Hypothalamus (tissue), 51 donors: ENCODE measurements at places on chromosomes 1 and 21.

DNA sequence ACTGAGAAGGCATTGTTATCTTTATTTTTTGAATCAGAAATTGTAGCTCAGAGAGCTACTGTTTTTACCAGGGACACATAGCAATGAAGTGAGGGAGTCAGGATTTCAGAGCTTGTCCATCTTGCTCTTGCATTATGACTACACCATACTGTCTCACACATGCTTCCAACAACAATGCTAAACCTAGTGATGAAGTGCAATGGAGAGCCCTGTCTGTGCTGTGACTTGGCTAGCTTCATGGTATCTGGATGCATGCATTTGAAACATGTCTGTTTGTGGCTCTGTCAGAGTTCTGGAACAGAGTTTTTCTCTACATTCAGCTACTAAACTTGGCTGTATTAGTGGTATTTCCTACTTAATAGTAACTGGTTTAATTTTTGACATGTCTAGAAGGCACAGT lies 7.0 kb downstream of the PLPPR4 start:
- no peak for DNase-seq

DNA sequence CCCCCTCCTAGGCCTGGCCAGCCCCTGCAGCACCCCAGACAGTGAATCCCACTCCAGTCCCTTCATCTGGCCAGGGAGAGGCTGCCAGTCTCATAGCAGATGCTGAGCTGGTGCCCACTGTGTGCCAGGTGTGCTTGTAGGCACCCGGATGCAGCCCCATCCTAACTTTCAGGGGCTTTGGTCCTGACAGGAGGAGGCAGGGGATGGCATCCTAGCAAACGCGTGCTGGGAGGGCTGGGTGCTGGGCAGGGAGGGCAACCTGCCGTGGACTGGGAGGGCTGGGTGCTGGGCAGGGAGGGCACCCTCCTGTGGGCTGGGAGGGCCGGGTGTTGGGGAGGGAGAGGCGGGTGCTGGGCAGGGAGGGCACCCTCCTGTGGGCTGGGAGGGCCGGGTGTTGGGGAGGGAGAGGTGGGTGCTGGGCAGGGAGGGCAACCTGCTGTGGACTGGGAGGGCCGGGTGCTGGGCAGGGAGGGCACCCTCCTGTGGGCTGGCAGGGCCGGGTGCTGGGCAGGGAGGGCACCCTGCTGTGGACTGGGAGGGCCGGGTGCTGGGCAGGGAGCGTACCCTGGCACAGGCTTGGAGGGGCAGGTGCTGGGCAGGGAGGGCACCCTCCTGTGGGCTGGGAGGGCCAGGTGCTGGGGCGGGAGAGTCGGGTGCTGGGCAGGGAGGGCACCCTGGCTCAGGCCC lies 35.3 kb downstream of the SLC19A1 start:
- no peak for DNase-seq

- DNase-seq: no peak
Observed at GRCh38 chr1:39317910-39318633, 113.6 kb downstream of the MACF1 start.

DNA sequence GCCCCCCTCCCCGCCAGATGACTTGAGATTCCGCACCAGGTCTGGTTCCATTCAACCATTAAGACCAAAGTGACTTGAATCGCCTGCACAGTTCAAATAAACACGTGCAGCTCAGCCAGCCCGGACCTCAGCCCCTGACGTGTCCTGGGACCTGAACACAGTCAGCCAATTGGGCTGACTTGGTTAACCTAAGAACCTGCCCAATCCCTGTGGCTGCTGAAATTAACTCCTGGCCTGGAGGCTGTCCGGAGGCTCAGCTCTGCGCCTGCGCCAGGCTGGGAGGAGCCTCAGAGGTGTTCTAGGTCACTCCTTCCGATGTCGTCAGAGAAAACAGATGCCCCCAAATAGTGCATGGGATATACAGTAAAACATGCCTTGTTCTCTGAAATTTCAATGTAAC lies 73.4 kb downstream of the SCCPDH start:
- DNase-seq: no peak

DNA sequence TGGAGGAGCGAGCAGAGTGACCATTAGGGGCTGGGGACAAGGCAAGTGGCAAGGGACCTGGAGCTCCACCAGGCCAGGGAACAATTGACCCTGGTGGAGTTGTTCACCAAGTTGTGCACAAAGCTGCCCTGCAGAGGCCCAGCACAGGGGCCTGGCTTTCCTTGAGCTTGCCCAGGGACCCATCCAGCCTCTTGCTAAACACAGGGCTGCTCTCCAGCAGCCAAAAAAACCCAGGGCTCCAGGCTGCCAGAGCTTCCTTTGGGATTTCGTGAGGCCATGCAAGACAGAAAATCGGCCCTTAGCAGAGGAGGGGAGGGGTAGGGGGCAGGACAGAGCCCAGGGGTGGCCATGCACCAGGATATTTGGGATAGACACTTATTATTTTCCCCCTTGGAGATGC lies 32.6 kb downstream of the LRP8 start:
- DNase-seq: no peak

DNA sequence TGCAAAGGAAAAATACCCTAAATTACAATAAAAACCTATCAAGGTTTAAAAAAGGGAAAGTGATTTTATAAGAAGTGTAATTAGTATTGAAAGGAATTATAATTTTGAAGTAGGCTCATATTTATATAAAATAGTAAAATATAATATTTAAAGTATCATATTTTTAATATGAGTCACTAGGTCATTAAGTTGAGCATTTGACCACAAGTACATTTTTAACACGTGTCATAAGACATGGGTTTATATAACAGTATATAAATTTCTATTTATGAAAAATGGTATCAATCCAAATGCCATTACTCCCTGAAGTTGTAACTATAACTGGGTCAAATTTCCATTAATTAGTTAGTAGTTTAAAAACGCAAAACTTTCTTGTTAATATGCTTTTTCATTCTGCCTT lies 365.9 kb downstream of the COL11A1 start:
- no peak for DNase-seq

GRCh38 chr1:68379085-68379478 lies 70.7 kb downstream of the RPE65 start:
- no peak for DNase-seq

- no peak for DNase-seq
Observed at GRCh38 chr1:17682400-17682799, 72.7 kb upstream of the ACTL8 start.

DNA sequence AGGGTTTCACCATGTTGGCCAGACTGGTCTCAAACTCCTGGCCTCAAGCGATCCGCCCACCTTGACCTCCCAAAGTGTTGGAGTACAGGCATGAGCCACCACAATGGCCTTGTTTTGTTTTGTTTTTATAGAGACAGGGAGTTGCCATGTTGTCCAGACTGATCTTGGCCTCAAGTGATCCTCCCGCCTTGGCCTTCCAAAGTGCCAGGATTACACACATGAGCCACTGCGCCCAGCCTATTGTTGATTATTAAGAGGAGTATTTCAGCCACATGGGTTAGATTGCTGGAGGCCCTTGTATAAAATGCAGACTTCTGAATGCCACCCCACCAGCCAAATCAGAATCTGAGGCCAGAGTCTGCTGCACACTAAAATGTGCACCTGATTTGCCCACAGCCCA lies 57.2 kb upstream of the ANGPTL1 start:
- no peak for DNase-seq

DNA sequence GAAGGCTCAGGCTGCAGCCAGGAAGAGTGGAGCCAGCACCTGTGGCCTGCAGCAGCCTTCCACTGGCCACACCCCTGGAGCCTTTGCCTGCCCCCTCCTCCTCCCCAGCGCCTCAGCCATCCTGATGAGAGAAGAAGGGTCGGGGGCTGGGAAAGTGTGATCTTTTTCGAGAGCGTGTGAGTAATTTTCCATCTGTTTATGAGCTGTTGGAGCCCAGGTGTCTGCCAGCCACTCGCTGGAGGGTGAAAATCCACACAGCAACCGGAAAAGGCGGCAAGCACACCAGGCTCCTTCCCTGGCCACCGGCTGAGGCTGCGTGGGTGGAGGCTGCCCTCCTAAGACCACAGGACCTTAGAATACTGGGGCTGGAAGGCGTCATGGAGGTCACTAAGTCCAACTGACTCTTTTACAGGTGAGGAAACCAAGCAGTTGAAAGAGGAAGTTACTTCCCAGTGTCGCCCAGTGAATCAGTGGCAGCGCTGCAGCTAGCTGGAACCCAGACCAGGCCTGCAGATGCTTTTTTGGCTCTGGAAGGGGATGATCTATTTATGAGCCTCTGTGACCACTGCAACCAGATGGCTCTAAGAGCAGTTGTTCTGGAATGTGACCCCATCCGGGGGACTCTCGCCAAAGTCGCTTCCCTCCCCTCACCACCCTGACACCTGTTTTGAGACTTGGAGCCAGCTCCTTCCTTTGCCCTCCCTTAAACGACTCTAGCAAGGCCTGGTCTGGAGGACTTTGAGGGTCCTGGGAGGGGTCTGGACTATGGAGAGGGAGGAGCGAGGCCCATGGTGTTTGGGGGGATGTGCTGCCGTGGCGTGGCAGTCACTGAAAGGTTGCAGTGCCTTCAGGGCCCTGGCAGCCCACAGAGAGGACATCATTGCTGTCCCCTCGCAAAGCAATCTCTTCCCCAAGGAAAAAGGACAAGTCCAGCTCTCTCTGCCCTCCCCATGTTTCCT lies 54.5 kb downstream of the LGR6 start:
- no peak for DNase-seq
